Glutamatergic neuron (in vitro differentiated cells): ENCODE measurements at places on chromosomes 4 and X. TPM values are rescaled to one million over a fixed set of nuclear protein-coding genes. Genes with fewer than 3 reads are reported as not detected.
A peak's percentile ranks its signal among the peaks of the same experiment; 100 is the strongest.

GRCh38 chrX:154295664-154296310, at the start of gene TKTL1:
Gene TKTL1 (plus strand): TSS chrX:154295795. CDS start chrX:154295860, 65 bp downstream.
- no peak for DNase-seq

Gene CLCN3
- total RNA-seq: 58.1 TPM

DNA sequence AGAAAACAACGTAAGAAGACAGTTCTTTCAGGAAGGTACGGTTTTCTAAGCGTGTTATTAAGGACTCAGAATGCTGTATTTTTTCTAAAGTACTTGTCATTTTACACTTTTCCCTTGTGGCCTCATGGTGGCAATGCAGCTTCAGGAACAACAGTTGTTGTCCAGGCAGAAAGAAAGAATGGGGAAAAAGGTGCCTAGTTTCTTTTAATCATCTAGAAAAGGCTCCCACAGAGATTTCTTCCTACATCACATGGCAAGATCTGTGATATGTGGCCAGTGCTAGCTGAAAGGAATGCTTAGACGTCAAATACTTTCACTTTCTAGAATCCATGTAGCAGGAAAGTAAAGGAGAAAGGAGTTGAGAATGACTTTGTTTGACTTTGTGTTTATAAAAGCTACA, 49.0 kb upstream of the TRAM1L1 start:
- peak; percentile 39 for DNase-seq

- DNase-seq: no peak
These were observed 542.3 kb upstream of the ADGRL3 start for GRCh38 chr4:60657807-60658206.

GRCh38 chr4:109930464-109930863, 17.8 kb downstream of the EGF start:
- DNase-seq: no peak

DNA sequence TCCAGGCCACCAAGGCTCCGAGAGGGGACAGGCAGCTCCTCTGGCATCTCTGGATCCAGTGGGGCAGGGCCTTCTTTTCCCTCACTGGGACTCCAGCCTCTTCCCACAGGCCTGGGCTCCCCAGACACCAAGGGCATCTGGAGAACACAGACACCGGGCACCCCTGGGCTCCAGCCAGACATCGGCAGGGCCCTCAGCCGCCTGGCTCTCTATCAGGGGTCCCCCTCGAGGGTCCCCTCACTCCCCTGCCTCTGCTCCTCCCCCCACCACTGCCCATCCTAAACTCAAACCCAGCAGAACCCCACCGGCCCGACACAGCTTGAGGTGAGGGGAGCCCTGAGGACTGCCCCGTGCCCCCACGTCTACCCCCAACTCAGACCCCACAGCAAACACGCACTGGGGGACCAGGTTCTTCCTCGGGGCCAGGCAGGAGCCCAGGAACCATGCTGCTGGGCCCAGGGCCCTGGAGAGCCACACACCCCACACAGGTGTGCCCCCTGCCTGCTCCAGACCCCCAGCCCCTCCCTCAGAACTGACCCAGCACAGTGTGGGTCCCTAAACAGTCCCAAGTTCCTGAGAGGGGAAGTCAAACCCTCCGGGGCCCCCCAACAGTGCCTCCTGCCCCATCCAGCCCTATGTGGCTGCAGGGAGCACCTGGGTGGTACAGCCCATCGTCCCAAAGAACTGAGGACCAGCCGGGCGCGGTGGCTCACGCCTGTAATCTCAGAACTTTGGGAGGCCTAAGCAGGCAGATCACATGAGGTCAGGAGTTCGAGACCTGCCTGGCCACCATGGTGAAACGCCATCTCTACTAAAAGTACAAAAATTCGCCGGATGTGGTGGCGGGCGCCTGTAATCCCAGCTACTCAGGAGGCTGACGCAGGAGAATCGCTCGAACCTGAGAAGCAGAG, 86.8 kb downstream of the FAM53A start:
- peak; percentile 10 for DNase-seq

Gene CLIC2
- total RNA-seq: 0.56 TPM
